Esophagus muscularis mucosa (tissue), 4 donors: ENCODE measurements at places on chromosomes 6 and 20. TPM values are rescaled to one million over a fixed set of nuclear protein-coding genes. Genes with fewer than 3 reads are reported as not detected.

- no peak for DNase-seq
Measured at GRCh38 chr20:1832634-1833033, 62.6 kb upstream of the SIRPA start.

DNA sequence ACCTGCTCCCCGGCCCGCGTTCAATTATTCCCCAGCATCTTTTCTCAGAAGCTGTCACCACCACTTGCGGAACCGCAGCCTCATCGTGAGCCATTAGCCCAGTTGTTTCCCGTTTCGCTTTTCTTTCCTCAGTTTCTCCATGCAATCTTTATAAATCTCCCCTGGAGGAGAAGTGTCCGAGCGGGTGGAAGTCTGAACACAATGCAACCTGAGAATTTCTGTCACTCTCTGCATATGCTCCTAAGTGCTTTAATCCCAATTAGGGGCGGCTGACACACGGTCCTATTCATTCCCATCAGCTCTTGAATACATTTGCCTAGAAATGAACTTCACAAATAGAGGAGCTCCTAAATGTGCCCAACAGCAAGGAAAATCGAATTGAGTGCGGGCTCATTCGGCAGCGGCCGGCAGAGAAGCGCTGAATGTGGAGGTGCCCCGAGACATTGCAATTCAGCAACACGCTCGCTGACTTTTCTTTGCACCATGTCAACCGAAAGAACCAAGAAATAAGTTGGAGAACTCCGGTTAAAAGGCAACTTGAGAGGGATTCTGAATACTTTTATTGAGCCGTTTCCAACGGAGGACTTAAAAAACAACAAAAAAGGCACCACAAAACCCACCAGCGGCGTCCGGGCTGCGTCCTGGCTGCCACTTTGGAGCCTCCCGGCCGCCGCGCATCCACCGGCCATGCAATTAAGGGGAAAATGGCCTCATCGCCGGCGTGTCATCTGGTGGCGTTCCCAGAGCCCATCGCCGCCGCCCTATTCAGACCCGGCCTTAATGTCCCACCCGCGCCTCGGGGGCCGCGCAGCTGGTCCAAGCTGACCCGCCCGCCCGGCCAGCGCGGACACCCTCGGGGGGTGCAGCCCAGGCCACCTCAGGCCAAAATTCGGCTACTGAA is 3.9 kb upstream of the PRDM13 start:
- no peak for DNase-seq

DNA sequence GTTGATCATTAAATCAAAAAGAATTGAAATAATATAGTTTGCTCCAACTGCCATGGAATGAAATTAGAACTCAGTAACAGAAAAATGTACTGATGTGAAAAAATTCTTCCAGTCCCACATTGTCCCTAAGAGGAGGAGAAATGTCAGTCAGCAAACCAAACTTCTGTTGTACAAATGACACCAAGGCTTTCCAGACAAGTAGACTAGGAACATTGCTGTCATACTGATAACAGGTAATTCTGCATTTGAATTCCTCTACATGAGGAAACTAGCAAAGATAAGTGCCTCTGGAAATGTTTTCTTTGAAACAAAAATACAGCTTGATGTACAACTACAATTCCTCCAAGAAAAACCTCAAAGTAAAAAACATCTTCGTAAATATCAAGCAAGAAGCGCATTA is 90.2 kb downstream of the HIVEP1 start:
- DNase-seq: no peak

GRCh38 chr6:43735642-43736199 is 34.3 kb upstream of the VEGFA start:
- no peak for DNase-seq

DNA sequence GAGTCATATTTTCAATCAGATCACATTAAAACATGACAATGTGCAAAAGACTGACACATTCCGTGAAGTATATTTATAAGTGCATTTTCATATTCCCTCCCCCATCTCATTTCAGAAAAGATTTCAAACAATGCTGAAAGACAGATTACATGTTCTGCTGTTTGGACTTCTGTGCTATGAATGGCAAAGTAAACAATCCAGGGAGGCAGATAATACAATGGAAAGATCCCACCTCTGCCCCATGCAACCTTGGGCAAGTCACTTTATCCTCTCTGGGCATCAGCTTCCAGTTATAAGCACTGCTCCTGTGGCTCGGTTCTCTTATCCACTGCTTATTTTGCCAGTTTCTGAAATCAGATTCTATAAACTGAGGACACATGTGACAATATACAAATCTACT is 110.2 kb downstream of the RCAN2 start:
- DNase-seq: no peak

DNA sequence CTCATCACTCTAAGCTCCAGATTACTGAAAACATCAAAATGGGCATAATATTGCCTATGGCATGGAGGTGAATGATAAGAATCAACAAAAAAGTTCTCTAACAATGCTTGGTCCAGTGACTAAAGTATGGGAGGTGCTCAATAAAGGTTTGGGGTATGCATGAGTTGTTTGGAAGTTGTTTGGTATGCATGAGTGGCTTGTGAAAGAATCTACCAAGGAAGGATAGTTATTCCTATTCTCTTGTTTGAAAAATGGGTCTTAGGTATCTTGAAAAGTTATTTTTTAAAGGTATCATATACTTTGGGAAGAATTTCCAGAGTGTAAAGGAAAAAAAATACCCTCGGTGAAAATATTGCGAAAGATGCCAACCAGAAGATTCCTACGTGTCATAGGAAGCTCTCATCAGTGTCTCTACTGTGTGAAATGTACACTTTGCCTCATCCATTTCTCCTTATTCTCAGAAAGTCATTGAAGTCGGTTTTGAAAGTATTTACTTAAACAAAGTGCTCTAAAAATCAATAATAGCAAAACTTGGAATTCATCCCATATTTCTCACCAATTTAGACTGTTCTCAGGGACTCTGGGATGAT is 449.8 kb downstream of the ADGRB3 start:
- no peak for DNase-seq

- no peak for DNase-seq
Measured at GRCh38 chr6:97040355-97040860, 115.9 kb downstream of the KLHL32 start.

DNA sequence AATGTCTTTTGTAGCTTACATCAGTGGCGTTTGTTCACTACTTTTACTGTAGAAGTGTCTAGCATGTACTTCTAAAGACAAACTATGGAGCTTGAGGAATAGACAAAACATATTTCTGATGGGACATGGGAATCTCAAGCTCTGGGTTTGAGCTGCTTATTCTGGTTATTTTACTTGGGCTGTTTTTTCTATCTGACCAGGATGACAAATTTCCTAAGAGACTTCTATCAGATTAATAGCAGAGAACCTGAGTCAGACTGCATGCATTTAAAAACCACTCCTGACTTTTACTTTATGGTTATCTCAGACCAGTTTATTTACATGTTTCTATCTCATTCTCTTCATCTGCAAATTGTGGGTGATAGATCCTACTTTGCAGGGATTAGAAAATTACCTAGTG is 1282.3 kb upstream of the GJE1 start:
- DNase-seq: no peak

- DNase-seq: no peak
Measured at GRCh38 chr6:116354236-116354635, 16.5 kb upstream of the DSE start.

DNA sequence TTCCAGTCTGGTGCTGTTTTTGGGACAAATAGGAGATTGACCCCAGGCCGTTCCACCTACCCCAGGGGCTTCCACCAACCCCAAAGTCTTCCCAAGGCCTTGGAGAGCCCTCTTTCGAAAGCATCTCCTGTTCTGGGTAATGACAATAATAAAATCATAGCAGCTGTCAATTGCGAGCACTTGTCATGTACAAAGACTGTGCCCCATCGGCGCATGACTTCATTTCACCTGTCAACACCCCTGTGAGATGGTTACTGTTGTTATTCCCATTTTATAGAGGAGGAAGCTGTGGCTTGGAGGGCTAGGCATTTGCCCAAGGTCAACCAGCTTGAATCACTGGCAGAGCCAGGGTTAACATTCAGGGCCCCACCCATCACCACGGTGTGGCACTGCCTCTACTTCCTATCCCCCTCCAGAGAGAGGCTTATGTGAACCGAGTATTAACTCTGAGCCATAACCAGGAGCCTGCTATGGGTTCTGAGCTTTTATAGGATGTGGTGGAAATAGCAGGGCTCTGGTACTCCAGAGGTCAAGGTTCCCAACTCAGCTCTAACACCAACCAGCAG is 51.2 kb downstream of the HNF4A start:
- no peak for DNase-seq

- no peak for DNase-seq
Measured at GRCh38 chr20:33781133-33781532, 30.0 kb upstream of the CHMP4B start.

DNA sequence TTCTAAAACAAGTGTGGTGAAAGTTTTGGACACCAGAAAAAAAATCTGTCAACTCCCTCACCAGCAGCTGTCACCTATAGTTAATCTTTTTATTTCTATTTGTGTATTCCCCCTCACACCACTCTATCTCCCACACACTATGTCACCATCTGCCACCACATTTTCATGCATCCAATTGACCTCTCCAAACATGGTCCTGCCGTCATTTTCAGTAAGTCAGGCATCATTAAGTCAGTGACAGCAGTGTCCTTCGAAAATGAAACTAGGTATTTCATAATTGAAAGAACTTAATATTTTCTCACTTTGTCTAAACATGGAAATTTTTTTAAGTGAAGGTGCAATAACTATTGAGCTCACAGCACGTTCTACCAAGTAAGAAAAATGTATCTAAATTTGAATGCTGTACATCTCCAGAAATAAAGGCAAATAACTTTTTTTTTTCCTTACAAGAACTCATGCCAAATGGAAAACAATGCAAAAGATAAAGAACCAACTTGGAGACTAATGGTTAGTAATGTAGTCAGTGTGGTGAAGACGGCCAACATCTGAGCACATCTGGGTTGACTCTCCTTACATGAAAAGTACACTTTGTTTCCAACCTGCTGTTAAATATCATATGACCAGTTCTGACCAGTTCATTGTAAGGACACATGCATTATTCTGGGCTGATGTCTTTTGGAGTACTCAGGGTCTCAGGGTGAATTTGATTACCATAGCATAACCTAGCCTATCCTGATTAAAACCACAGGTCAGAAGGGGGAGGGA is 623.3 kb upstream of the MANEA start:
- no peak for DNase-seq

- no peak for DNase-seq
Measured at GRCh38 chr20:62689861-62690260, 18.8 kb upstream of the NTSR1 start.

- no peak for DNase-seq
Measured at GRCh38 chr6:163577404-163577803, 162.9 kb downstream of the QKI start.

- DNase-seq: no peak
Measured at GRCh38 chr6:76422511-76423213, 350.2 kb upstream of the IMPG1 start.

DNA sequence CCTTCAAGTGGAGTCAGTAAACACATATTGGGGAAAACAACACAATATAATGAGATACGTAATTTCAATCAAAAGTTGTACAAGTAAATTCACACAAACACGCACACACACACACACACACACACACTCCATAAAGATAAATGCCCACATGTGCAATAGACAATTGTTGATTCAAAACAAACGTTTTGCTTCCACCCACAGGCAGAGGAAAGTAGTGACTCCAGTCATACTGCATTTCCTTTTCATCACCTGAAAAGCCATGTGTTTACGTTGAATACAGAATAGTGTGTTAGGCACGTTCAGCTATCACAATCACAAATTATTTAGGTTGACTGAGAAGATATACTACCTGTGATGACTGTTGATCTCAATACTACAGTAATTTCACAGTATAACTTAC is 443.8 kb upstream of the MANEA start:
- no peak for DNase-seq

GRCh38 chr6:135144673-135145062 is 36.4 kb upstream of the MYB start:
- DNase-seq: no peak

GRCh38 chr6:14286634-14287428 is 169.3 kb downstream of the CD83 start:
- no peak for DNase-seq

DNA sequence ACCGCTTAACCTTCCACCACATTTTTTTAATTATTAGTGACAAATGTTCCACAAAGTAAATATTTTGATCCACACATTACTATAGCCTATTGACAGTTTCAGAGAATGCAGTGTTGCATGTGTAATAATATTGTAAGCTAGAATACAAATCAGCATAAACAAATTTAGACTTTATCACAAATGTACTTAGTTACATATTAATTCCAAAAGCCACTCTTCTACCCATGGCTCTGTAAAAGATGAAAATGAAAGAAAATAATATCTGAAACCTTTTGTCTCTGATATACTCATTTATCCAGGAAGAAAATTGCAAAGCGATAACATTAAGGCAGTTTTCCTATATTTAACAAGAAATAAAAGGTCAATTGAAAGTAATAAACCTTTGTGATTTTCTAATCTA is 954.0 kb upstream of the MAN1A1 start:
- no peak for DNase-seq

DNA sequence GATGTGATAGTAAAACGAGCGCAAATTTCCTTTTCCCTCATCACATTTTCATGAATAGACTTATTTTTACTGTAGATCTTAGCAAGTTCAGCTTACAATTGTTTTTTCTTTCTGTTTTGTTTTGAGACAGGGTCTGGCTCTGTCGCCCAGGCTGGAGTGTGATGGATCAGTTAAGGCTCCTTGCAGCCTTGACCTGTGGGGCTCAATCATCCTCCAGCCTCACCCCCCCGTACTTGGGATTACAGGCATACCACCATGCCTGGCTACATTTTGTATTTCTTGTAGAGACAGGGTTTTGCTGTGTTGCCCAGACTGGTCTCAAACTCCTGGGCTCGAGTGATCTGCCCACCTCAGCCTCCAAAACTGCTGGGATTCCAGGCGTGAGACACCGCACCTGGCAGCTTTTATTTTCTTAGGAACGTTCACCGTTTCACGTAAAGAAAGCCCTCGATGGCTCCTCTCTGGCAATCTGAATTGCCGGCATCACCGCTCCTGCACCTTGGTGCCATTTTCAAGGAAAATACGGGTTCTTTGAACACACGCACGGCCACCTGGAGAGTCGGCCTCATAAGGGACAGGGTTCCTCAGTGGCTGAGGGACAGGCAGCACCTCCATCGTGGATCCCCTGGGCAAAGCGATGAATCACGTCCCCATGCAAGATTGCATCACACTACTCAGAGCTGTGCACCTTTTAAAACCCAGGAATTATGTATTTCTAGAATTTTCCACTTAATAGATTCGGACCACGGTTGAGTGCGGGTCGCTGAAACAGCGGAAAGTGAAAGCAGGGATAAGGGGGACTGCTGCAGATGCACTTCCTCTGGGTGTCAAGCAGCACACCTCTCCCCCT is 78.7 kb downstream of the IRF4 start:
- DNase-seq: no peak

- DNase-seq: no peak
Measured at GRCh38 chr6:163057260-163057659, 329.5 kb downstream of the PACRG start.

- peak; percentile 88 for DNase-seq
Measured at GRCh38 chr6:3623451-3624249, 127.9 kb downstream of the PXDC1 start.

GRCh38 chr20:16573001-16573965 is at the start of gene KIF16B:
TSS of gene KIF16B (minus strand) at chr20:16573448. CDS start at chr20:16573275, 173 bp downstream.
- peak; percentile 97 for DNase-seq

GRCh38 chr6:116365743-116366142 is 5.0 kb upstream of the DSE start:
- DNase-seq: no peak

GSTA3 gene
- not detected for total RNA-seq

HLA-DQA2 gene
- 0.42 TPM for total RNA-seq

SAMD3 gene
- total RNA-seq: 0.39 TPM

CCN5 gene
- total RNA-seq: 425 TPM

CD93 gene
- 24.5 TPM for total RNA-seq
